HS-5 (cell line): ENCODE measurements at places on chromosomes 16 and 17.
A peak's percentile ranks its signal among the peaks of the same experiment; 100 is the strongest.

- no peak for DNase-seq
Measured at GRCh38 chr17:41917192-41917591, 1.6 kb downstream of the ACLY start.

DNA sequence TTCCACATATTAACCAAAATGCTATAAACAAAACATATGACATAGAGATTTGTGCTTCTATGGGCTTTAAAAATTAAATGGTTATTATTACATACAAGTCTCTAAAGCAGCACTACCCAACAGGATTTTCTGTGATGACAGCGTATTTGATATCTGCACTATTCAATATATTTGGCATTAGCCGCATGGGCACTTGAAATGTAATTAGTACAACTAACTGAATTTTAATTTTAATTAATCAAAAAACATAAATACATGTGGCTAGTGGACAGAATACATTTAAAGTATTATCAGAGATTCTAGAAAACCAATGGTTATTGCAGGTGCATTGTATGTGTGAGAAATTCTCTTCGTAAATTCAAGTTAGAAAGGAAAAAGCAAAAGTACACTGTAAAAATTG is 45.9 kb downstream of the BRIP1 start:
- DNase-seq, result no peak

DNA sequence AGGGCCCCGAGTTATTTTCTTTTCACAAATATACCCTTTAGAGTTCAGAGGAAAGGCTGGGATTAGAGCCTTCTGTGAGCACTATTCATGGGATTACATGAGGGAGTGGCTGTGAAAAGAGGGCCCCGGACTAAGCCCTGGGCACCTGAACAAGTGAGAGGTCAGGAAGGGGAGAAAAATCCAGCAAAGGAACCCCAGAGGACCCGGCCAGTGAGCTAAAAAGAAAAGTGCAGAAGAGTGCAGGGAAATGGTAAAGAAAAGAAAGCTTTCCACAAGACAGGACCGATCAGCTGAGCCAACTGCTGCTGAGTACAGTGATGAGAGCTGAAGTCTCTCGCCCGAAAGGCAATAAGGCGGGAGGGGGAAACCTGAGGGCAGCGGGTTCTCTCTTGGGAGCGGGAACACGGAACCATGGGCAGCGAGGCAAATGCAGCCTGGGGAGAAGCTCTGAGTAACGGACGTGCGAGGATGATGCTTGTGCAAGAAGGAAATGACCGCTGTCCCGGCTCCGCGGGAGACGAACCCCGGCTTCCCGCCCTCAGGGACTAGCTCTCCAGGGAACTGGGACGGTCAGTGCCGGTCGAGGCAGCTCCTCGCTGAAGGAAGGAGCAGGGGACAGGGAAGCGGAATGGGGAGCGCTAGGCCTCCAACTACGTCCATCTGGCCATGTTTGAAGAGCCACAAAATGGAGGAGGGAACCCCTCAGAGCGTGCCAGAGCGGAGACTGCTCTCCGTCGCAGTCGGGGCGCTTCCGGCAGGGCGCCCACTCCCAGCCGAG is 665 bp upstream of the ALDH3A2 start:
- DNase-seq, result peak; percentile 65

DNA sequence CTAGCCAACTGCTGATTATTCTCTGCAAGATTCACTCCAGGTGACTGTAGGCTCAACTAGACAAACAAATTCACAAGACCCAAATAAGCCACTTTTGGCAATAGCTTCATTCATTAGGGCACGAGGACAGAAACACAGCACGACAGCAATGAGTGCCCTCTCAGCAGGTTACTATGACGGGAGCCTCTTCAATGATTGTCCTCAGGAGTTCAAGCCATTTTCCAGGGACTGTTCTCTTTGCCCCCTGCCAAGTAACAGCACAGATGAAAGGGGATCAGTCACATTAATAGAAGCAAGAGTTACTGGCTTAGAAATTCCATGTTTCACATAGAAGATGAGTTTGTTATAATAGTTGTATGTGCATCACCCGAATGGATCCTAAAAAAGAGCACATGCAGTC is 712.2 kb downstream of the CDH8 start:
- no peak for DNase-seq

GRCh38 chr17:15456972-15457722 is 10.3 kb downstream of the CDRT4 start:
- peak; percentile 68 for DNase-seq

DNA sequence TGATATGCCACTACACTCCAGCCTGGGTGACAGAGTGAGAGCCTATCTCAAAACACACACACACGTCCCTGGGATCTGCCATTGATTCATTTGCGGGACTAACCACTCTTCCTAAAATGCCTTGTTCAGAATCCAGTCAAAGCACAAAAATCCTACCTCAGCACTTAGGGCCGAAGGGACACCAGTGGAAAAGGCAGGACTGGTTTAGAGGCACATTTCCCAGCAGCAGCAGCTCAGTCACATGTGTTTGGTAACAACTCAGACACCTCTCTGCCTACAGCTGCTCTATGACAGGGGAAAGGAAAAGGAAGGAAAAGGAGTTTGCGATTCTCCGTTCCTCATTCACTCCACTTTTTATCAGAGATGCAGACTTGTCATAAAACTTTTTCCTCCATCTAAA is 12.2 kb downstream of the KNOP1 start:
- no peak for DNase-seq

GRCh38 chr17:42920922-42921321 is 20.3 kb downstream of the G6PC1 start:
- no peak for DNase-seq

DNA sequence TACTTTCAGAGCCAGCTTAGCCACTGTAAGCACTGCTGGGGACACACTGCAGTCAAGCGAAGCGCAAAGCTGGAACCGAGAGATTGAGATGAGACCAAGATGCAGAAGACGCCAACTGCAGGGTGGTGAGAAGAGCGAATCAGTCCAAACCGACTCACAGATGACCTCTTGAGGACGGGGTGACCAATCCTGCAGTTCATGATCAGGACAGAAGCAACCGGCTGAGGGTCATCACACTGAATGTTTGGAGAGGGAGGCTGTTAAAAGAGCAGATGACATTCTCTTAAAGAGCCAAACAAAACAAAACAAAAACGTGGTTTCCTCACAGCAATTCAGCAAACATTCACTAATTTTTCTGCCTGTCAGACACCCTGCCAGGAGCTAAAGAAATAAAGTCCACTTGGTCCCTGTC is 8.5 kb downstream of the HASPIN start:
- DNase-seq, result no peak

GRCh38 chr16:181565-182021 is 1.3 kb downstream of the HBQ1 start:
- DNase-seq, result no peak

GRCh38 chr16:85326113-85326793 is 214.0 kb upstream of the CIBAR2 start:
- DNase-seq, result no peak
